Upper lobe of left lung (tissue), 6 donors: ENCODE measurements at places on chromosomes 5 and 9. TPM values are rescaled to one million over a fixed set of nuclear protein-coding genes. Genes with fewer than 3 reads are reported as not detected.
A peak's percentile ranks its signal among the peaks of the same experiment; 100 is the strongest.

DNA sequence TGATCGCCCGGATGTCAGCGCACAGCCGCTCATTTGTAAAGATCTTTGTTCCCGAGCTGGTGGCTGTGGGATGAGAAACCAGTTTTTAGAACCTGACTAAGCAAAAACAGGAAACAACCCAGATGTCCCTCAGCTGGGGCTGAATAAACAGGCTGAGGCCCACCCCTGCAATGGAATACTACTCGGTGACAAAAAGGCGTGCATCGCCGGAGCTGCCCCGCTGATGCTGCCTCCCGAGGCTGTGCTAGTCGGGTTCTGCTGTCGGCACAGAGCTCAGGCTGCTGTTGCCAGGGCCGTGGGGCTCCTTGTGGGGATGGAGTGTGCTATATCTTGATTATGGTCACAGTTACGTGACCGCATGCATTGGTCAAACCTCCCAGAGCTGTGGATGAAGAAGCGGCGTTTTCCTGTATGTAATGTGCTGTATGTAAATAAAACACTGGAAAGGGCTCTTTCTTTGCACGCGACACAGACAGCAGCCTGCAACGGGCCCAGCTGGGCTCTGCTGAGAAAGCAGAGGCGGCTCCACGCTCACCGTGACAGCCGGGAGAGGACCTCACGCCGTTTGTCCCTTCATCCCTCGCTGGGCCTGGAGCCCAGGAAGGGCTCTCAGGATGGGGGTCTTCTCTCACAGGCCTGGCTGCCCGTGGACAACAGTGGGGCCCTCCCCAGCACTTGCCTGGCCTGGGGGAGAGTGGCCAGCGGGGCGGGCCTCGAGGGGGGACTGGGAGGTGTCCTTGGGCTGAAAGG lies 51.5 kb upstream of the RNU6ATAC start:
- peak overlapping the region; percentile 71 for H3K27ac ChIP-seq
- no peak overlapping the region for H3K4me3 ChIP-seq
- H3K27me3 ChIP-seq: no peaks in the 10 kb centered on the region

- DNase-seq: no peak
- no peaks in the 10 kb centered on the region for H3K27me3 ChIP-seq
- peaks cover 27% of the 10 kb centered on the region for H3K4me1 ChIP-seq
- H3K36me3 ChIP-seq: peaks cover 45% of the 10 kb centered on the region
- H3K27ac ChIP-seq: no peak overlapping the region
Measured at GRCh38 chr9:128903871-128904620, 16.7 kb upstream of the PHYHD1 start.

ZNF658 gene
- 5.5 TPM for total RNA-seq

DNA sequence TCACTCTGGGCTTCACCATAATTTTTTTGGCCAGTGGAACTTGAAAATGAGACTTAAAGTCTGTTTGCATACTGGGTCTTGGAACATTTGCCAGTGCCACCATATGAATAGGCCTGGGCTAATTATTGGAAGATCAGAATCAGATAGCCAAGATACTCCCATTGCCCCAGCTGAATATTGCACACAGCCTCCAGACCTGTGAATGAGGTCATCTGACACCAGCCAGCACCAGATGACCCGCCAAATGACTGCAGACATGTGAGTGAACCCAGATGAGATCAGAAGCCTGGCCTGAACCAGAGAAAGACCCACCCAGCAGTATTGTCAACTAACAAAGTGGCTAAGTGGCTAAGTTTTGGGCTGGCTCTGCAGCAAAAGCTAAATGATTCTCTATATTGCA lies 220.5 kb upstream of the MPDZ start:
- H3K36me3 ChIP-seq: no peaks in the 10 kb centered on the region
- no peaks in the 10 kb centered on the region for H3K27me3 ChIP-seq
- no peaks in the 10 kb centered on the region for H3K4me1 ChIP-seq
- H3K4me3 ChIP-seq: no peak overlapping the region

- H3K36me3 ChIP-seq: no peaks in the 10 kb centered on the region
- DNase-seq: no peak
- no peak overlapping the region for H3K27ac ChIP-seq
- H3K27me3 ChIP-seq: no peaks in the 10 kb centered on the region
- H3K4me3 ChIP-seq: no peak overlapping the region
- H3K4me1 ChIP-seq: no peaks in the 10 kb centered on the region
Measured at GRCh38 chr9:1514776-1515363, 464.7 kb downstream of the DMRT2 start.

- no peak for DNase-seq
- H3K36me3 ChIP-seq: no peaks in the 10 kb centered on the region
- no peak overlapping the region for H3K4me3 ChIP-seq
Measured at GRCh38 chr5:77129391-77129990, 42.4 kb upstream of the ZBED3 start.

DNA sequence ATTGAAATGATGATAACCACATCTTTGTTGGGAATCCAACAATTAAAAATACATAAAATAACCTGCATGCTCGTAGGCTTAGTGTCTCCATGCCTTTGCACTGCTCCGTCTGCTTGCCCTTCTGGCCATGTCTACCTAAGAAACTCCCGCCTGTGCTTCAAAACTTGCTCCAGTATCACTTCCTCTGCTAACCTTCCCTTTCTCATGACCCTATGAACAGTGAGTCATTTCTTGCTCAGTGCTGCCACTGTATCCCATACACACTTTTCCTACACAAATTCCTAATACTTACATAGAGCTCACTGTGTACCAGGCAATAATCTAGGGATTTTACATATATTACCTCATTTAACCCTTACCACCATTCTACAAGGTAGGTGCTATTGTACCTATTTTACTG lies 33.5 kb downstream of the TMEM245 start:
- peaks cover 6% of the 10 kb centered on the region for H3K4me1 ChIP-seq
- no peak overlapping the region for H3K27ac ChIP-seq
- peaks cover 36% of the 10 kb centered on the region for H3K36me3 ChIP-seq
- no peak overlapping the region for H3K4me3 ChIP-seq

DNA sequence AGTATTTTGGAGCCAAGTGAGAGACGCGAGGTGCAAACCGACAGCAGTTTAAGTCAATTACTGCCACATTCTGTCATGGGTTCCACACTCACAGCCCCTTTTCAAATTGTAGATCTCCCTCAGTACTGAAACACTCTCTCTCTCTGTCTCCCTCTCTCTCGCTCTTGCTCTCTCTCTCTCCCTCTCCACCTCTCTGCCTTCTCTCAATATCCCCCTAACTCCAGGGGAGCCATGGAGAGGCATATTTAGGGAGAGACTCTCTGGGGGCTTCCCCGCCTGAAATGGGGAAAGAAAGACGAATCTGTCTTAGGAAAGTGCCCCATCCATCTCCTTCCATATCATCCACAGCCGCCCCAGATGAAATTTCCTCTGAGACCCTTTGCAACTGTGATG lies 1.6 kb downstream of the BRINP1 start:
- peak overlapping the region; percentile 45 for H3K4me3 ChIP-seq
- peaks cover 9% of the 10 kb centered on the region for H3K4me1 ChIP-seq
- no peak for DNase-seq
- H3K27me3 ChIP-seq: no peaks in the 10 kb centered on the region

GRCh38 chr5:79005151-79005550 lies 20.0 kb upstream of the ARSB start:
- H3K27me3 ChIP-seq: no peaks in the 10 kb centered on the region
- no peaks in the 10 kb centered on the region for H3K36me3 ChIP-seq
- no peak overlapping the region for H3K4me3 ChIP-seq
- H3K4me1 ChIP-seq: no peaks in the 10 kb centered on the region
- H3K27ac ChIP-seq: no peak overlapping the region

GRCh38 chr5:149062371-149063016 lies 368 bp downstream of the SH3TC2 start:
- peak overlapping the region; percentile 77 for H3K27ac ChIP-seq
- no peaks in the 10 kb centered on the region for H3K36me3 ChIP-seq
- H3K27me3 ChIP-seq: no peaks in the 10 kb centered on the region
- peaks cover 37% of the 10 kb centered on the region for H3K4me1 ChIP-seq
- H3K4me3 ChIP-seq: no peak overlapping the region
- no peak for DNase-seq

- H3K27me3 ChIP-seq: no peaks in the 10 kb centered on the region
- H3K27ac ChIP-seq: no peak overlapping the region
- DNase-seq: no peak
Measured at GRCh38 chr9:121207371-121207940, 5.8 kb upstream of the RAB14 start.

DNA sequence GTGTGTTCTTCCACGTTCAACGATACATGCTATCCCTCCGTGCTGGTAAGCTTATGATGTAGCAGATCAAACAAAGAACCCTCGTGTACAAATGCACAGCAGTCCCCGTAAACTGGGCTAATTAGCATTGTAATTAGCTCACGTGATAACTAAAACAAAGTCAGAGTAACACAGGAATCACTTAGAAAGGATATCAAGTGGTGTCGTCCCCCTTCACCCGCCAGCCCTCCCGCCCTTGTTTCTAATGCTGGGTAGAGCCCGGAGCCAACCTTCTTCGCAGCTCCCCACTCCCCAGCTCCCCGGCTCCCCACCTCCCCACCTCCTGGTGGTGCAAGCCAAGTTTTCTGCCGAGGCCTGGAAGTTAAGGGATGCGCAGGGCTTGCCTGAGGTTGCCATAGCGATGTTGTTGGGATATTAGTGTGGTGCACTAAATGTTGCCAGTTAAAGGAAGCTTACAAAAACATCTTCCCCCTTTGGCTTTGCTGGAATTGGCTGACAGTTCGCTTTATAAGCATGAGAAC lies 357.9 kb upstream of the CCNH start:
- no peak overlapping the region for H3K27ac ChIP-seq
- no peak overlapping the region for H3K4me3 ChIP-seq
- DNase-seq: no peak
- H3K36me3 ChIP-seq: no peaks in the 10 kb centered on the region

GRCh38 chr5:34045996-34046395 lies 3.0 kb upstream of the C1QTNF3 start:
- H3K36me3 ChIP-seq: no peaks in the 10 kb centered on the region
- no peak overlapping the region for H3K27ac ChIP-seq
- no peak for DNase-seq
- H3K4me3 ChIP-seq: no peak overlapping the region

- H3K4me3 ChIP-seq: no peak overlapping the region
- H3K4me1 ChIP-seq: no peaks in the 10 kb centered on the region
Measured at GRCh38 chr5:2131196-2131595, 248.5 kb upstream of the IRX4 start.

- DNase-seq: no peak
- no peak overlapping the region for H3K4me3 ChIP-seq
- H3K36me3 ChIP-seq: no peaks in the 10 kb centered on the region
- no peak overlapping the region for H3K27ac ChIP-seq
- no peaks in the 10 kb centered on the region for H3K27me3 ChIP-seq
- H3K4me1 ChIP-seq: no peaks in the 10 kb centered on the region
Measured at GRCh38 chr9:76600007-76600615, 141.1 kb downstream of the GCNT1 start.

DNA sequence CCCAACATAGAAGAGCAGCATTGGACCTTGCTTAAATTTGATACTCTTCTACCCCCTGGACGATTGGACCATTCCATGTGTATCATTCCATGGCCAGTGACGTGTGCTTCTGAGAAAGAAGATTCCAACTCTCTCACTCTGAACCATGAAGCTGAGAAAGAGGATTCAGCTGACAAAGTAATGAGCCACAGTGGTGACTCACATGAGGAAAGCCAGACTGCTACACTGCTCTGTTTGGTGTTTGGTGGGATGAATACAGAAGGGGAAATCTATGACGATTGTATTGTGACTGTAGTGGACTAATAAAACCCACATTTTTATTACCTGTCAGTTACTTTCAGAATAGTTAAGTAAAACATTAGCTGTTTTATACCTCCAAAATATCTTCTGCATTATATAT lies 7.5 kb downstream of the HSPA5 start:
- no peak overlapping the region for H3K27ac ChIP-seq
- peaks cover 39% of the 10 kb centered on the region for H3K36me3 ChIP-seq
- peaks cover 40% of the 10 kb centered on the region for H3K4me1 ChIP-seq
- H3K27me3 ChIP-seq: no peaks in the 10 kb centered on the region
- no peak overlapping the region for H3K4me3 ChIP-seq
- no peak for DNase-seq

DNA sequence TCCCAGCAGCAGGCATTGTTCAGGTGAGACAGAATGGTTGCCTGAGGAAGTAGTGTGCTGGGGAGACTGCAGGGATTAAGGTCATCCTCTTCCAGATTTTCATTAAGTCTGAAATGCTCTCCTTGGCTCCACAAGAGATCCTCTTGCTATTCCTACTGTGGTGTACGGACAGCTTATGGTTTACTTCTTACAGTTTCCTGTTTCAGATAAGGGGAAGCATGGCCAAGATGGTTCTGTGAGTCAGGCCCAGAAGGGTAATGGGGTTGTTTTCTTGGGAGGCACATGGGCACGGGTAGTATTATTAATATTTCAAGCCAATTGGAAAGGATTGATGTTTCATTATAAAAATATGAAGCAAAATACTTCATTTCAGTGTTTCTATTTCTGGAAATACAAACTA lies 42.9 kb downstream of the GLRX start:
- H3K4me1 ChIP-seq: peaks cover 30% of the 10 kb centered on the region
- H3K27me3 ChIP-seq: no peaks in the 10 kb centered on the region
- peak overlapping the region; percentile 24 for H3K27ac ChIP-seq
- no peak overlapping the region for H3K4me3 ChIP-seq

DNA sequence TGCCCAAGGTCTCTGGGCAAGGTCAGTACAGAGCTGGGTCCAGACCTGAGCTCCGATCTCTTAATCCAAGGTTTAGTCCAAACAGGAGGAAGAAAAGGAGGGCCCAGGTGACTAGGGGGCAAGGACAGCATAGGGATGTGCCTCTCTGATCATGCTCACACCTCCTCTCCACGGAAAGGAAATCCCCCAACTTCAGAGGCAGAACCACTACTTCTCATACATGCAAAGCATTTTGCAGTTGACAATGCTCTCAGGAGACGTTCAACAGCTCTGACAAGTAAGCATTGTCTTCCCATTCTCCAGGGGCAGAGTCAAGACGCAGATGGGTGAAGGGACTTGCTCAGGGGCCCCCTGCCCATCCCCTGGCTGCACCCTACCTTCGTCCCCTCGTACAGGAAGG lies 8.7 kb upstream of the CORO2A start:
- no peak overlapping the region for H3K4me3 ChIP-seq
- no peak for DNase-seq
- H3K27me3 ChIP-seq: no peaks in the 10 kb centered on the region
- H3K36me3 ChIP-seq: peaks cover 43% of the 10 kb centered on the region

DNA sequence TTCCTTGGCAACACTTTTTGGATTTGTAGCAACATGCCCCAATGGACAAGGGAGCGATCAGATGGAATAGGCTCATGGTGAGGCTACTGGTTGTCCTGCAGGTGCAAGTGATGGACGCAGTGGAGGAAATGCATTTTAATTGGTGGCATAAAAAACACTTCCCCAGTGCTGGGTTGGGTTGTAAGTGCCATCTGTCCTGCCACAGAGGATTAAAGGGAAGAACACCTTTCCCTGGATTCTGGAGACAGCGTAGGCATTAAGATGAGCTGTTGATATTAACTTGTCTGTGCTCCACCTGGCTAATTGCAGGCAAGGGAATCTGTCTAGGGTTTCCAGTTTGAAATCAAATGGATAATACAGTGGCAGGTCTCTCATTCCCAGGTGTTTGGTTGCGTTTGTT lies 173.4 kb downstream of the ZNF462 start:
- H3K27me3 ChIP-seq: no peaks in the 10 kb centered on the region
- no peaks in the 10 kb centered on the region for H3K36me3 ChIP-seq
- H3K27ac ChIP-seq: no peak overlapping the region
- H3K4me3 ChIP-seq: no peak overlapping the region

GRCh38 chr9:87381746-87382145 lies 115.9 kb upstream of the DAPK1 start:
- no peak for DNase-seq
- H3K27me3 ChIP-seq: no peaks in the 10 kb centered on the region
- H3K4me1 ChIP-seq: peaks cover 7% of the 10 kb centered on the region
- H3K27ac ChIP-seq: peak overlapping the region; percentile 32
- no peak overlapping the region for H3K4me3 ChIP-seq
- no peaks in the 10 kb centered on the region for H3K36me3 ChIP-seq
